ENCODE measurements at places on chromosomes 3 and 15.
A peak's percentile ranks its signal among the peaks of the same experiment; 100 is the strongest.

GRCh38 chr3:171768281-171768900 is 41.9 kb downstream of the PLD1 start:
- no peak for DNase-seq

GRCh38 chr3:26259176-26259575 is 363.4 kb upstream of the LRRC3B start:
- no peak for DNase-seq

GRCh38 chr3:53040351-53040820 is 5.5 kb downstream of the SFMBT1 start:
- no peak for DNase-seq

DNA sequence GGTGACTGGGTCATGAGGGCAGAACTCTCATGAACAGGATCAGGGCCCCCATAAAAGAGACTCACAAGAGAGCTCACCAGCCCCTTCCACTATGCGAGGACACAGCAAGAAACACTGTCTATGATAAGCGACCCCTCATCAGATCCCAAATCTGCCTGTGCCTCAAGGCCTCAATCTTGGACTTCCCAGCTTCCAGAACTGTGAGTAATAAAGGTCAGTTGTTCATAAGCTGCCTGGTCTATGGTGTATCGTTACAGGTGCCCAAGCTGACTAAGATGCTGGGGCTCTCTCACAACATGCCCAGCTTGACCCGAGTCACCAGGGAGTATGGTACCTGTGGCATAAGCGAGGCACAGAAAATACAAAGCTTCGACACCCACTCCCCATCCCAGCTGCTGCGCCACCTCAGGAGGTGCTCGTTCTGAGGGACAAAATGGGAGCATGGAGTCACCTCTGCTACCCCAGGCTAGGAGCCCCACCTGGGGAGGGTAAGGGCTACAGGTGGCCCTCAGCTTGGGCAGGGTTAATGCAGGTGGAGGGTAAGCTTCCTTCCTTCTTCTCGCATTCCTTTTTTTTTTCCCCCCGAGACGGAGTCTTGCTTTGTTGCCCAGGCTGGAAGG is 234.1 kb downstream of the ADAMTS17 start:
- no peak for DNase-seq

DNA sequence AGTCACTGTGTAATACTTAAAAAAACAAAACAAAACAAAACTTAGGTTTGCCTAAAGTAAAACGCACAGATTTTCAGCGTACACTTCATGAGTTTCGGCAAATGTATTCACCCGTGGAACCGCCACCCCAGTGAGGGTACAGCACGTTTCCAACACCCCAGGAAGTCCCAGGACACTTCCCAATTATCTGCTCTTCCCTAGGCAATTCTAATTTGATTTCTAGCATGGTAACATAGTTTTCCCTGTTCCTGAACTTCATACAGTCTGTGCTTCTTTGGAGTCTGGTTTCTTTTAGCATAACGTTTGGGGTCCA is 497 bp upstream of the CLASP2 start:
- no peak for DNase-seq

GRCh38 chr3:6266135-6266534 is 594.8 kb upstream of the GRM7 start:
- no peak for DNase-seq

GRCh38 chr15:94532226-94532625 is 300.9 kb downstream of the MCTP2 start:
- no peak for DNase-seq

- DNase-seq, result peak; percentile 64
Observed at GRCh38 chr3:170038434-170039110, 777 bp downstream of the GPR160 start.

DNA sequence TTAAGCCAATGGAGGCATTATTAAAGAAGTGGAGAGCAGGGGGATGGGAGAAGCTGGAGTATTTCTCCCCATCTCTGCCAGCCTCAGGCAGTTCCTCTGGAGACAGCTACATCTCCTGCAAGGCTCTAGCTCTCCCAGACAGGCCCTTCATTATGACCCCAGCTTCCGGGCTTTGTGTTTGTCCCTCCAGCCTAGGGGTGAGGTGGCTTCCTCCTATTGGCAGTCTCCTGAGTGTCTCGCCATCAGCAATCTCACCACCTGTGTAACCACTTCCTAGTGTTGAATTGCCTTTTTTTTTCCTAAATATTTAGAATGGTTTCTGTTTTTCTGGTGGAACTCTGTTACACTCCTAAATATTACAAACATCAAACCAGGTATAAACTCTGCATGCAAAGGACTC is 122.3 kb downstream of the FAM174B start:
- DNase-seq, result no peak

DNA sequence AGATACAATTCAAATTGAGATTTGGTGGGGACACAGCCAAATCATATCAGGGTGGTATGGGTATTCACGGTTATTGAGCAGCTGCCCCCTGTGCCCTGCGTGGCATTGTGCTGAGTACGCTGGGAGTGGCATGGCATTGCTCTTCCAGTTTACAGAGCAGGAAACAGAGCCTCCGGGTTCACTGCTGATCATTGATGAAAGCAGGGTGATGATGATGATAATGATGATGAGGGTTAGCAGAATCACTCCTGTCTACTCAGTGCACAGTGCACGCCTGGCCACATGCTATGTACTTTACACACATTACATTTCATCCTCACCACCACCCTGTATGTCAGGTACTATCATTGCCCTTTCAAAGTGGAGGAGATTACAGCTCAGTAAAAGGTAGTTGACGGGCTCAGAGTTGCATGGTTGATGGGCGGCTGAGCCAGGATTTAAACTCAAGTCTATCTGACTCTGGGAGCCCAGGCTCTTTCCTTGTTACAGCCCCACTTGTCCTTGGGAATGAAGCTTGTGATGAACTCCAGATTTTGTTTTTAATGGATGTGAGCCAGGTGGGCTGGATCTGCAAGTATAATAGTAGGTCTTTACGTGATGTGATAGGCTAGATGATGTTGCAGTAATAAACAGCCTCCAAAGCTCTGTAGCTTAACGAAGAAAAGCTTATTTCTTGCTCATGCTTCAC is 87.6 kb upstream of the MYZAP start:
- DNase-seq, result no peak

GRCh38 chr3:36428445-36428844 is 48.1 kb downstream of the STAC start:
- no peak for DNase-seq

DNA sequence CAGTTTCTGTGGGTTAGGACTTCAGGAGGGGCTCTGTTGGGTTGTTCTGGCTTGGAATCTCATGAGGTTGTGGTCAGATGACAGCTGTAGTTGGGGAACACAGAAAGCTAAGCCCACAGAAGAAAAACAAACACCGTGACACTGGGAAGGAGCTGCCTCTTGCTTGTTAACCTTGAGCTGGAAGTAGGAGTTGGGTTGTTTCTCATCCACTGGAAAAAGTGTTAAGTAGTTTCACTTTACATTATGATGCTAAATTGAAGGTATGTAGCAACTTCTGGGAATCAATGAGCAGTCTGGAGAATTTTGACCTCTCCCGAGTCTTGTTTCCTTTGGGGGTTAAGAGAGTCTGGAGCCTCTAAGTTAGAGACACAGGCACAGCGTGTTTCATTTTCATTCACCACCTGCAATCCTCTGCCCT is 20.4 kb downstream of the HACD3 start:
- no peak for DNase-seq

DNA sequence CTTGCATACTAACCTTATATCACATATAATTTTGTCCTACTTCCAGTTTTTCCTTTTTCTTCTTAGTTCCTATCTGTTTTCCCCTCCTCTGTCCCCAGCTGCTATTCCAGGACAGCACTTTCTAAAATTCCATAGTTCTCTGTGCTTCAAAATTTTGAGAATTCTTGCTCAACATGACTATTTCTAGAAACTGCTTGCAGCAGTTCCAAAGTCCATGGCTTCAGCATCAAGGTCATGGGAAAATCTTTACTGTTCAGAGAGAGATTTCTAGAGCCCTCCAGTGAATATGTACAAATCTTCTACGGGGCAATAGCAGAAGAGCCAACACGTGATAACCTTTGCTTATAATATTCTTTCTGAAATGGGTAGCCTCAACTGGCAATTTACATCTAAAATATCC is 76.1 kb upstream of the PHLDB2 start:
- DNase-seq, result no peak

GRCh38 chr3:118400086-118400485 is 634.6 kb downstream of the IGSF11 start:
- no peak for DNase-seq

- no peak for DNase-seq
Observed at GRCh38 chr15:61118885-61119284, 110.2 kb downstream of the RORA start.

DNA sequence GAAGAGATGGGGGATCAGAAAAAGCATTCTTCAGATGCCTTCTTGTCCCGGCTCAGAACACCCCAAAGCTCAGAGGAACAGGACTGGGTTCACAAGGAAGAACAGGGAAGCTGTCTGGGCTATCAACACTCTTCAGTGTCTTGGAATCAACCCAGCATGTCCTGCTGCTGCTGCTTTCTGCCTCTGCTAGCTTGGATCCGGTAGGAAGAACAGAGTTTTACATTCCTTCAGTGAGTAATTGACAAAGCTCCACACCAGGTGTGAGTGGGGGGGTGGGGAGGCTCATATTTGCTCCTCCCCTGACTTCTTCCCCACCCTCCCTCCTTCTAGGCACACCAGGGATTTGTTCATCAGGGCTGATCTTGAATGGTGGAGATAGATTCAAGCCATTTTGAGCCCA is 13.1 kb upstream of the ETV5 start:
- DNase-seq, result no peak

Measured in GM06990 (cell line).